Substantia nigra (tissue), 51 donors: ENCODE measurements at places on chromosomes 1 and 21.

DNA sequence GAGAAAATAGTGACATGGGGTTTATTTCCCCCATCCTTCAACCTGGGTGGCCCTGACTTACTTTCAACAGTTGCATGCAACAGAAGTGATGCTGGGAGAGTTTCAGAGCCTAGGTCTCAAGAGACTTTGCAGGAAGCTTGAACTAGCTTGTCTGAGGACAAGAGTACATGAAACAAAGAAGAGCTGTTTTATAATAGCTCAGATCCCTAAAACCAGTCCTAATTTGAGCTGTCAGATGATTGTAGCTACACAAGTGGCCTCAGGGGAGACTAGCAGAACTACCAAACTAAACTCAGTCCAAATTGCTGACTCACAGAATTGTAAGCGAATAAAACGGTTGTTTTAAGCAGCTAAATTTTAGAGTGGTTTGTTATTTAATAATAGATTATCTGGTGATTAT lies 17.1 kb downstream of the RC3H1 start:
- DNase-seq = no peak

GRCh38 chr1:214634267-214634666 lies 31.3 kb downstream of the CENPF start:
- no peak for DNase-seq

- DNase-seq = no peak
Observed at GRCh38 chr1:115647507-115647906, 5.7 kb downstream of the VANGL1 start.

DNA sequence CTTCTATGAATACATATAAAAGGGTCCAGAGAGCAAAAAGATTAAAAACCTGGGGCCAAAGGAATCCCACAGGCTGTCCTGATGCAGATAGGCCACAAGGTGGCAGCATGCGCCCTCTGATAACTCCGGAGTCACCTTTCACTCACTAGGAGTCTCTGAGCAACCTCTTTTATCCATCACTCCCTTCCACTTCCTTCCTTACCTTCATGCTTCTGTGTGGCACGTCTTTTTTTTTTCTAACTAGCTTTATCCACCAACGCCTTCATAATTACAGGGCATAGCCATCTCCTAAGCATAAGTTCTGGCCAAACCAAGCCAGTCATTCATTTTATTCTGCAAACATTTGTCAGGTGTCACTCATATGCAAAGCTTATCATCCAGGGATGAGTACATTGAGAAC lies 3.9 kb upstream of the PGLYRP4 start:
- DNase-seq = peak; percentile 12

DNA sequence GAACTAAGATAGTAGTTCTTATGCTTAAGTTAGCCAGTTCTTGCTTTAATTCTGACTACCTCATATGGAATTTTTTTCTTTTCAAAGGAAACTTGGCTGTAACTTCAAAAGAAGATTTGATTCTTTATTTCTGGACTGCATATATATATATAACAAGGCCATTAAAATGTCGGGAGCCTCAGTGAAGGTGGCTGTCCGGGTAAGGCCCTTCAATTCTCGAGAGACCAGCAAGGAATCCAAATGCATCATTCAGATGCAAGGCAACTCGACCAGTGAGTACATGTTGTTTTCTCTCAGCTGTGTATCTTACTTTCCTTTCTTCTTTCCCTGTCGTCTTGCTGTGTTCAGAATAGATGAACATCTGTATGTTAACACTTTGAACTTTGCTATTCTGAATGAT lies 21.8 kb downstream of the KIF1B start:
- no peak for DNase-seq

DNA sequence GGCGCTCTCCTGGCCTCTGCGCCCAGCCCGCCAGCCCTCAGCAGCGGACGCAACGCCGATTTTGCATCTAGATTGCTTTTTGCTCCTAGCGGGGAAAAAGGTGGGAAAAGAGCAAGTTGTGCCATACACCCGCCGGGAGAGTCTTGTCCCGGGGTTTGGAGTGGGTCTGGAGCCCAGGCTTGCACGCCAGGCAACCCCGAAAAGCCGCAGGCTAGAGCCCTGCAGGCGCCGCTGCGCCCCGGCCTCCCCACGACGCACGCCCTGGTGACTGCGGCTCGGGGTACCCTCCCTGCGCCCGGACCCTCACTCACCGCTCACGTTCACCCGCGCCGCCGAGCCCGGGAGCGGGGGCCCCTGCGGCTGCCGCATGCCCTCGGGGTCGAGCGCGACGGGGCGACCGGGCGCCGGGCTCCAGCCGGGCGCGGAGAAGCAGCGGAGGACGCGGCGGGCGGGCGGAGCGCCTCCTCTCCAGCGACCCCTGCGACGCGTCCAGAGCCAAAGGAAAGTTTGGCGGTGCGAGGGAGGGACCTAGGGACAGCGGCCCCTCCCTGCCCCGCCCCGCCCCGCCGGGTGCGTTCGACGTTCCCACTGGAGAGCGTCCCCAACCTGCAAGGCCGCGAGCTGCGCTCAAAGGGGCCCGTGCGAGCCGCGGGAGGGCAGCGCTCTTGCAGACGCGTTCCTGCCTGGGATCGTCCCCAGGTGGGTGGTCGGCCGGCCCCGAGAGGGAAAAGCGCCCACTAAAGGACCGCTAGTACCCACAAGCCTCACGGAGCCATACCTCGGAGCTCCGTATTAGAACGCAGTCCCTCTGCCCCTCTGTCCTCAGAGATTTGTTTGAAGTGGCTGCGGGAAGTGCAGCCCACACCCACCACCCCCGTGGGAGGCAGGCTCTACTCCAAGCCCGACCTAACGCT lies at the start of gene LPAR3:
Gene LPAR3, minus strand, starts transcription at position 502 of the 914 bp plus-strand sequence. CDS start 27,086 bp downstream, outside the sequence.
- no peak for DNase-seq

GRCh38 chr1:227788271-227789083 lies 27.0 kb upstream of the PRSS38 start:
- DNase-seq = no peak

DNA sequence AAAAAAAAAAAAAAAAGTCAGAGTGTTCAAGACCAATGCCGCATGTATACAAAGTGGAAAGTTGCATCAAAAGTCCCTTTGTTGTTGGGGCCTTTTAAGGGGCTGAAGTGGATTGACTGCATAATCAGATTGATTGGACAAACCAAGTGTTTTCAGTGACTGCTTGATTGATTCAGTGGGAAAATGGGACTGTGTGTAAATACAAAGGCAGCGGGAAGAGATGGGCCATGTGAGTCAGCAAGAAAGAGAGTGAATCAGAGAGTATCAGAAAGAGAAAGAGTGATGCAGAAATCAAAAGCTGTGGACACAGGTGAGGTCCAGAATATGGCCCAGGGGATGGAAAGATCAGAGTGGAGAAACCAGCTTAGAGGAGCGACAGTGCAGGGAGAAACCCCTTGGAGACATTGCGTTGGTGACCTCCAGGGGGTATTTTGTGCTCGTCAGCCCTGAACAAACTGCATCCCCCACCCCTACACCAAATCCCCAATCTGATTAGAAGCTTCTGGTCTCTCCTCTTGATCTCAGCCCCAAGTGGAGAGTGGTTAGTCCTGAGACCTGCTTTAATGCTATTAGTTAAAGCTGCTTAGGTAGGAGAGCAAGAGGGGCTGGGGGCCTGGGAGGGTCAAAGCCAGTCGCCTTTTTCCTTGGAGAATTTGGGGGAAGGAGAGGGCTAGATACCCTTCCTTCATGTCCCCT lies 5.1 kb upstream of the ETV3L start:
- DNase-seq = no peak
